ENCODE measurements at places on chromosomes 4 and X.

DNA sequence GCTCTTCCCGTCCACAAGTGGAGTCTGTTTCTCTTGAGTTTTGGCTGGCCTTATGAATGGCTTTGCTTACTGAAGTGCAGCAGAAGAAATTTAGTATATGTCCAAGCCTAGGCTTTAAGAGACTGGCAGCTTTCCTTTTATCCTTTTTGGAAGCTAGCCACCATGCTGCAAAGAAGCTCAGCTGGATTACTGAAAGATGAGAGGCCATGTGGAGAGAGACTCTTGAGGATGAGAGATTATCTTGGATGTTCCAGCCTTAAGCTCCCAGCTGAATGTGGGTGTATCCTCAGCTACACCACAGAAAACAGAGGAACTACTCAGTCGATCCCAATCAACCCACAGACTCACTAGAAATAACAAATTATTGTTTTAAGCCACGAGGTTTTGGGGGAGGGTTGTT is 12.5 kb downstream of the CCNG2 start:
- DNase-seq, result no peak

DNA sequence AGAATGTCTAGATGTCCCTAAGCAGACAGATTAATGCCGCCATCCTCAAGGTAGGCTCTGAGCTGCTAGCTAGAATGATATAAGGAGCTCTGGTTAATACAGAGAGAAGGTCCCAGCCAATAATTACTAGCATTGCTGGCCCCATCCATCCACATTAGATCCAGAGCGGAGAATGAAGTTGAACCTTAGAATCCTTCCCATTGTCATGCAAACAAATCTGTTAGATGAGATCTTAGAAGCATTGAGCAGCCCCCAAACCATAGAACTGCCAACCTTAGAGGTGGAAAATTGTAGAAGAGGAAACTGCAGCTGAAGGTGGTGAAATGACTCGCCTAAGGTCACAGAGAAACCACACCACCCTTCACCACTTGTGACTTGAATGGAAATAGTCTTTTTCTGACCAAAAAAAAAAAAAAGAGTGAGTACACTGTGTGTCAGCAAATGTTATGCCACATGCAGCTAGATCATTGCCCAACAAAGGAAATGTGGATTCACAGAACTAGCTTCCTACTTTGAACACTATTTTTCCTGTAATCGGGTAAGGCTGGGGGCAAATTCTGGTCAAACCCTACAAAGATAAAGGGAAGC is 162.1 kb downstream of the SMIM20 start:
- DNase-seq, result peak; percentile 4

- DNase-seq, result no peak
These were observed 18.6 kb upstream of the SEPSECS start for GRCh38 chr4:25178838-25179261.

DNA sequence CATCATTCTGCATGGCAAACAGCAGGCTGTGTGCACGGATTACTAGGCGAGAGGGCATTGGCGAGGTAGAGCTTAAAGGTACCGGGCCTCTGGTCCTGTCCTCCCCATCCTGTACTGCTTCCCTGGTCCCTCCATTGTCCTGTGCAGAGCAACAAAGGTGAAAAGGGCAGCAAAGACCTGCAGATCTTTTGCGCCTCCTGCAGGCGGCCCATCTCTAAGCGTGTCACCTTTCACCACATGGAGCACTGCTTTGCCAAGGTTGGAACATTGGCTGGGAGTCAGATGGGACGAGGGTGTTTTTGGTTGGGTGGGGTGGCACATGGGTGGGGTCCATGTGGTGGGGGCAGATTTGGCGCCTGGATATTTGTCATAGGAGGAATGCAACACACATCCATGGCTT is 64.7 kb upstream of the UXT start:
- peak; percentile 12 for DNase-seq

GRCh38 chr4:183035726-183036415 is 63.2 kb upstream of the WWC2 start:
- DNase-seq, result no peak

- DNase-seq, result no peak
These were observed 86.7 kb downstream of the ATP8A1 start for GRCh38 chr4:42570221-42570620.

DNA sequence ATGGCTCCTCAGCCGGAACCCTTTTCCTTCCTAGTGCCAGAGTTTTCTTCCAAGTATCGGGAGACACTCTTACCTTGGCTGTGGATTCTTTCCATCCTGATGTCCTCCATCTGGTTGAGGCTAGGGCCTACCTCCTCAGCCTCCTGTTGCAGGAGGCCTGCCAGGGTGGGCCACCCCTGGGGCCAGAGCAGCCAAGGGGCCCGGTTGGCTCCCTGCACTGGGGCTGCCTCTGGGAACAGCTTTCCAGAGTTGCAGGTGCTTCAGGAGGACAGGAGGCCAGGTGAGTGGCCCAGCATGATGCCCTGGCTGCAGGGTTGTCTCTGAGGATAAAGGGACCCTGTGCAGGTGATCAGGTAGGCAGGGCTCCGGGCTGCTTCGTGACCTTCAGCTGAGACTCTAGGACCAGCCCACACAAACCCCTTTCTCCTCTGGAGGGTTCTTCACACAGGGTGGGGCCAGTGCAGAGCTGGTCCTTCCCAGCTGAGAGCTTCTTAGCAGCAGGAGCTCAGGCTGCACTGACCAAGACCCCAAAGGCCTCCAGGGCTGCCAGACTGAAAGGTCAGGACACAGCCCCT is 5.3 kb upstream of the GPR78 start:
- no peak for DNase-seq

DNA sequence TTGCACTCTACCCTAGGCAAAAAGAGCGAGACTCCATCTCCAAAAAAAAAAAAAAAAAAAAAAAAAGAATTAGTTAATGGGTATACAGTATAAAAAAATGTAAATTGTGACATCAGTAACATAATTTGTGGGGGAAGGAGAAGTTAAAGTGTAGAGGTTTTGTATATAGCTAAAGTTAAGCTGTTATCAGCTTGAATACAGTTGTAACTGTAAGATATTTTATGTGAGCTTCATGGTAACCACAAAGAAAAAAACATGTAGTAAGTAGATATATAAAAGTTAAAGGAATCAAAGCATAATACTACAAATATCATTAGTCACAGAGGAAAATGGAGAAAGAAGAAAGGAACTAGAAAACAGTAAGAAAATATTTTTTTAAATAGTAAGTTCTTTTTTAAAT is 53.2 kb upstream of the EPGN start:
- DNase-seq, result peak; percentile 60

GRCh38 chr4:6779667-6780565 is 2.6 kb upstream of the KIAA0232 start:
- DNase-seq, result peak; percentile 29

DNA sequence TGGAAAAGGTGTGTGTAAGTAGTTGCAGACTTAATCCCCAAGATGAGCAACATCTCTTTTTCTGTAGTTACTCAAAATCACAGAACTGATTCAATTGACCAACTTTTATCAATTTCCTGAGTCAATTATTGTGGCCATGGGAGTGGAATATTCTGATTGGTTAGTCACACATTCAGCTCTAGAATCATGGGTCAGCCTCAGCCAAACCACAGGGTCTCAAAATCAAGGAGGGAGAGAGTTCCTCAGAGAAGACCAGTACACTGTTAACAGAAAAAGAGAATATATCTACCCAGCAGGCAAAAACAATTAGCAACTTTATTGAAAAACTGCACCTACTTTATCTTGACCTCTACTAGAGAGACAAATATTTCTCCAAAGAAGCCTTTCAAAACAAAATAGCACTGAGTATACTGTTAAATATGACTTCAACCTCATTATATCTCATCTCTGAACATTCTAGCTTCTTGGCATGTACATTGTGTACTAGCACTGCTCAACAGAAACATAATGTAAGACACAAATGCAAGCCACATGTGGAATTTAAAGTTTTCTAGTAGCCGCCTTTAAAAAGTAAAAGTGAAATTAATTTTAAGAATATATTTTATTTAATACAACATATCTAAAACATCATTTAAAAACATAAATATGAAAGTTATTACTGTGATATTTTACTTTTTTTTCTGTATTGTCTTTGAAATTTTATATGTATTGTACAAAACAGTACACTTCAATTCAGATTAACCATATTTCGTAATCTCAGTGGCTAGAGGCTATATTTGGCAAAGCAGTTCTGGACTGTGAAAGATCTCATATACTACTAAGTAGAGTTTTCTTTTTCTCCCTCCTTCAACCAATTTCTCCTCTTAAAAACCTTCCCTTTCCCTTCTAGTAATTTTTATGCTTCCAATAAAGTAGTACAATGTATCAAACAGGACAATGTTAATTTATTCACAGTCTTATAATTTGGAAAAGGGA is 11.8 kb upstream of the LCORL start:
- DNase-seq, result peak; percentile 24

DNA sequence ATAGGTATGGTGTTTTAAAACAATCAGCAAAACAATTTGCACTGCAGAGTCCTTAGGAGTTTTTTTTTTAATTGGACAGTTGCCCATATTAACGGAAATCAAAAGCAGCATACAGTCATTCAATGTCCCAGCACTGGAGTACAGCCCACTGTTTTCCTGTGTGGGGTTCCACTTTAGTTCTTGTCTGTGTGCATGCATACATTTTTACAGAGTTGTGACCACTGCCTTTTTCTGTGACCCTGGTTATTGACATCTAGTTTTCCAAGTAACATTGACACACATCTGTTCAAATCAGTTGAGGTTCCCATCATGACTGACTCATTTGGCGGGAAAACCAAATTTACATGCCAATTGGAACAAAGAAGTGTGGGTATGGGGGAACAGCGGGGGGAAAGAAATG is 83.3 kb downstream of the HPRT1 start:
- DNase-seq, result no peak

- peak; percentile 5 for DNase-seq
These were observed 14.3 kb upstream of the CORIN start for GRCh38 chr4:47852136-47852535.

DNA sequence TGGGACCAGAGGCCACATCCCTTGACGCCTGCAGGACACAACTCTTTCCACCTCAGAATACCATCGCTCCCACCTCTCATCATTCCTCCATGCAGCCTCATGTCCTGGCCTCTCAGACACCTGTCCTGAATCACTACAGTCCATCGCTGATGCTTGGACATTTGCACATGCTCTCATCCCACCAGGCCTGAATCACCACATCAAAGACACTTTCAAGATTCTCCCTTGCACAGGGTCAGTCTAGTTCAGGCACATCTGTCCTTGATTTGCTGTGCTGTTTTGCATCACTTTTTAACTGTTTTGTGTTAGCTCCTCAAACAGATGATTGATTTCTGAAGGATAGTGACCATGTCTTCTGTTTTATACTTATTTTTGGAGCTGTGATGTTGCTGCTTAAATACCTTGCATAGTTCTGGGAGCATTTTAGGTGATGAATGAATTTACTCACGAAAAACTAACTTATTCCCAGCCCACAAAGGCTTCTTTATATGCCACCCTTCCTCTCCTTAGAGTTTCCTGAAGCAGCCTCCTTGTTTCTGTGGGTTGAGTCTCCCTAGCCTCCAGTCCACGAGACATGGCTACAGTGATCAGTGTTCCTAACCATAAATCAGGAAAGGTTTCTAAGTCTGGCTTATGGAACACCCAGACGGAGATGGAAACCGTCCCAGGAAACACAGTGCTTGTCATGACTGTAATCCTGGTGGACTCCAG is 2.6 kb downstream of the FAM114A1 start:
- no peak for DNase-seq

GRCh38 chrX:128781506-128781905 is 729.3 kb upstream of the ACTRT1 start:
- DNase-seq, result peak; percentile 42

DNA sequence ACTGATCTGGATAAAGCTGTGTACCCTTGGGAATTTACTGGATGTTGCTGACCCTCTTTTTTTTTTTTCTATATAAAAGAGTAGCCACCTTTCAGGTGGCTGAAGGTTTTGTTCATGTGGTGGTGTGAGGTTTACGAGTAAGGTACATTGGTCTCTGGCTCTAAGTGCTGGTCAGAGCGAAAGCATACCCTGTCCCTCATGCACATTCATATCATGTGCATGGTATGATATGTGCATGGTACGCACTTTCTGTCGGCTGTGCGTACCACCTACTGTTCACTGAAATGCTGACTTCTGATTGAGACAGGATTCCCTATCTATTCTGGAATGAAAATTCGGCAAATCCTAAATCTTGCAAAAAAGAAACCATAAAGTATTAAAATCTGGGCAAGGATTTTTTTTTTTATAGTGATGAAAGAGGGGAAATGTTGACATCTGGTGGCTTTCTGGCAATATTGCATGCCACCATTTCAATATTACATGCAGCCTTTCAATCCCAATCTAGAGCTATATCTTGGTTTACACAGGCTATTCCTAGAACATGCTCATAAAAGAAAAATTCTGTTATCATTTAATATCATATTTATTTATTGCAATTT is 32.8 kb downstream of the FAM149A start:
- DNase-seq, result peak; percentile 57

DNA sequence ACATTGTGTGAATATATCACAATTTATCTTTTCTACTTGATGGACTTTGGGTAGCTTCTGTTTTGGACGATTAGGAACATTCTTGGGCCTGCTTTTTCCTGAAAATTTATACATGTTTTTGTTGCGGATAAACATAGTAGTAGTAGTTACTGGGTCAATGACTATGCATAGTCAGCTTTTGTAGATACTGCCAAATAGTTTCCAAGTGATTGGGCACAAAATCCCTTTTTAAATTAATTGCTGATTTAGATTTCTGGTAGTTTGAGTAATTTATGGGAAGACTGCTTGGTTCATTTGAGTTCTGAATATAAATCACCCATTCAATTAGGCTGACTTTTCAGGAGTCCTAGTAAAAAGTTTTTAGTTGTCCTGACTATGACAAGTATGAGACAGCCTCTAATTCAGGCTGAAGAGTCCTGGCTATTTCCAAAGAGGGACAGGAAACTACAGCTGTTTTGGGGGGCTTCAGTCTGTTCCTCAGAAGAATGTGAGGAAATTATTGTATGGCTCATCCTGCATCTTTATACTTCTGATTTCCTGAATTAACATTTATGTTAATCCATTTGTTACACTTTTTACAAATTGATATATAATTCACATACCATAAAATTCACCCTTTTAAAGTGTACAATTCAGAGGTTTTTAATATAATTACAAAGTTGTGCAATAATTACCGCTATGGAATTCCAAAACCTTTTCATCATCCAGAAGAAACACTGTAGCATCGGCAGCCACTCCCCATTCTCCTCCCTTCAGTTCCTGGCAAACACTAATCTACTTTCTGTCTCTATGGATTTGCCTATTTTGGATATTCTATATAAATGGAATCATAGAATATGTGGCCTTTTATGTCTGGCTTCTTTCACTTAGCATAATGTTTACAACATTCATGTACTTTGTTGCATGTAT is 14.2 kb downstream of the LRP2BP start:
- no peak for DNase-seq

GRCh38 chr4:186032259-186032658 is 36.7 kb upstream of the TLR3 start:
- peak; percentile 28 for DNase-seq

DNA sequence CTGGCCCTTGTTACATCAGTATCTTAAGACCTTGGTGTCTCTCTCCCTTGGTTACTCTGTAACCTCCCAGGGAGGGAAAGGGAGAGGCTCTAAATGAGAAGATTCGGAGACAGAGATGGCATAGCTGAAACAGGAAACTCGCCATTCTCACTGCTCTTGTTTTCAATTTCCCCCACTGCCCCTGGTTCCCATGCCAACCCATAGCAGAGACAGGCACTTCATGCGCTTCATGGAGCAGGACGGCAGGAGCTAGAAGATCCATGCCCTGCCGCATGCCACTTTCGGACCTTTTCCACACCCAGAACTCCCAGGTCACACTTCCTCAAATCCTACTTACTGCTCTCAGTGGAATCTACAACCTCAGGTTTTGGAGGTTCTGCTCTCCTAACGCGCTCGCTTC is 3.1 kb downstream of the ZMYM3 start:
- no peak for DNase-seq
